NCI-H446 (cell line): ENCODE measurements at places on chromosomes 3 and 15.
A peak's percentile ranks its signal among the peaks of the same experiment; 100 is the strongest.

DNA sequence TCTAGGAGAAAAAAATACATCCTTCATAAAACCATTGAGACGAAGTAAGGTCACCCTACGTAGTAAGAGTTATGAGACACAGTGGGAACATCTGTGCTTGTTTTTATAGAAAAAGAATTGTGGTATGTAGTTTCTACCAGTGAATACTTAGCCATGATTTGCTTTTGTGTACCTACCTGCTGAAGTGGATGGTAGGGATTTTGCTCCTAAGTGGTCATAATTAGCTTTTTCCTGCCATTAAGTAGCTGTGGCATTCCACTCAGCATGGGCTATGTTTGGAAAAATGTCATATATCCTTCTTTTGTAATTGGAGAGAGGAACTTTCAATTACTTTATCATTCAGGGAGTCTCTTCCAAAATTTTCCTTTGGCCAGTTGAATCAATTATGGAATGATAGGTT, 63.7 kb downstream of the CHD2 start:
- no peak for DNase-seq

GRCh38 chr3:182524711-182525401, 268.4 kb upstream of the ATP11B start:
- no peak for DNase-seq

- DNase-seq = no peak
Measured at GRCh38 chr3:150975086-150975991, 2.8 kb upstream of the CLRN1 start.

GRCh38 chr3:4532535-4533112, 39.5 kb downstream of the ITPR1 start:
- DNase-seq = no peak

DNA sequence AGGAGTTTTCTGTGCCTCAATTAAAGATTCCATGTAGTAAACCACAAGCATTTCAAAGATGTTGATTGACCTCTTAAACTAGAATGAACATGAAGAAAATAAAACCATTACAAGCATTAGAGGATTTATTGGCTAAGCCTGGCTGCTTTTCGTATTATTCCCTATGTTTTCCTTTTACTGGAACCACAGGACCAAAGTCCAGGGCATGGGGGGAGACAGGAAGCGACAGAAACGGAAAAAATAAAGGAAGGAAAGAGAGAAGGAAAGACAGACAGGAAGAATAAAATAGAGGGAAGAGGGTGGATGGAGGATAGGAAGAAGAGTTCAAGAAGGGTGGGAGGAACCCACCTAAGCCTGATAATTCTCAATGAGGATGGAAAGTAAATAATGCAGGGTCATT, 169.9 kb downstream of the SHQ1 start:
- no peak for DNase-seq

GRCh38 chr3:113441051-113441770, at the start of gene CFAP44:
Gene CFAP44, minus strand, starts transcription at chr3:113441493. Its CDS starts 7,829 bp downstream, at chr3:113433664.
- no peak for DNase-seq

GRCh38 chr3:29534006-29534405, 253.1 kb downstream of the RBMS3 start:
- no peak for DNase-seq

- no peak for DNase-seq
Measured at GRCh38 chr3:114941626-114942309, 205.3 kb downstream of the ZBTB20 start.

DNA sequence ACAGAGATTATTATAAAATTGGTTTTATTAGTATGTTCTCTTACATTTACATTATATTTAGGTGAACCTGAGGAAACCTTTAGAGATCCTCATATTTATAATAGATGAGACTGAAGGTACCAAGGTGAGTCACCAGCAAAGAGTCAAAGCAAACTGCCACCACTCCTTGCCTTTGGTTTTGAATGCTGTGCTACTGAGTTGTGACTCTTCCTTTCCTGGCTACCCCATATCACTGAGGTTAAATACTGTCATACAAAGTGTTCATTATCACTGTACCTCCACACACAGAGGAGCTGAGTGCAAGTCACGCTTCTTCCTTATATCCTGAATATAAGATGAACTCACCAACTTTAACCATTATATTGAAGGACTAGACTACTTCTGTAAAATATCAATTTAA, 168.2 kb downstream of the CBLB start:
- DNase-seq = no peak

DNA sequence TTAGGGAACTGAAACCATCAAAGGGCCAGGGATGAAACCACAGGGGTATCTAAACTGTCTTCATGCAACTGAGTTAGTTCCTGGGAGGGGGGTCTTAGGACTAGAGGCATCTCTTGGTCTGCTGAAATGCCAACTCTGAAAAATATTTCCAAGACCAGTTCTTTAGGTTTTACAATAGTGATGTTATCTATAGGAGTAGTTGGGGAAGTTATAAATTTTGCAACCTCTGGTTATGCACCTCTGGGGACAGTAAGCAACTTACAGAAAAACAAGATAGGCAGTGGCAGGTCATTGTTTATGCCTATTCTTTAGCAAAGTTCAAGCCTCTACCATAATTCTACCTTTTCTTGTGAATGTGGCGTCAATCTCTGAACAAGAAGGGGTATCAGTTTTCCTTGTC, 60.5 kb upstream of the MINAR1 start:
- no peak for DNase-seq

DNA sequence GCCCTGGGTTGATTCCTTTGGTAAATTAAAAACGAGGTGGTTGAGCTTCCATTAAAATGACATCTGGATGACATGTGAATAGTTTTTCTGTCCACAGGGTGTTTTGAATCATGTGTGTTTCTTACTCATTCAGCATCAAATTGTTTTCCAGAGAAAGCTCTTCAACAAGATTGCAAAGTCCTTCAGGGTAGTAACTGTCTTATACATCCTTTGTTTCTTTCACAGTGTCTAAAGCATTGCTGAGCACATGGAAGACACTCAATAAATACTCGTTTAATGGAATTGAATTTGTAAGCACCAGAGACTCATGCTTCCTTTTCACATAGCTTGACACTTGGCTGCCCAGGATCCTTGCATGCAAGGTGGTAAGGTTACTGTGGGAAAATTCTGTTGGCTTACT, 223.1 kb upstream of the CNTN6 start:
- no peak for DNase-seq

GRCh38 chr3:190575437-190576185, 61.7 kb downstream of the IL1RAP start:
- no peak for DNase-seq

DNA sequence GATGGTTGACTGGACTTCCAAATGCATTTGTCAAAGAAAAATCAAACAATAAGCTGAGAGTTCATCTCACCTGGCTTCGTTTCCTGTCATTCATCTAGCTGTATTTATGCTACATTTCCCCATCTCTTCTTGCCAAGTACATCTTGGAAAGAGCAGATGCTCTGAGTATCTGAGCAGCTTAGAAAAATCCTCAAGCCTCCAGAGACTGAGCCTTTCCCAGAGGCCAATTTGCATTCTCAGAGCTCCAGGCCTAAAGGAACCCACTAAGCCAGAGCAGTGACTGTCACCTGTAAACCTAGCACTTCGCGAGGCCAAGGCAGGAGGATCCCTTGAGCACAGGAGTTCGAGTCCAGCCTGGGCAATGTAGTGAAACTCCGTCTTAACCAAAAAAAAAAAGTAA, 100.5 kb downstream of the XXYLT1 start:
- peak; percentile 63 for DNase-seq

GRCh38 chr3:170703121-170703588, 117.3 kb upstream of the SLC7A14 start:
- no peak for DNase-seq

GRCh38 chr3:23096041-23096440, 107.1 kb upstream of the UBE2E2 start:
- no peak for DNase-seq

GRCh38 chr15:96166223-96167200, 164.0 kb upstream of the NR2F2 start:
- DNase-seq = no peak

DNA sequence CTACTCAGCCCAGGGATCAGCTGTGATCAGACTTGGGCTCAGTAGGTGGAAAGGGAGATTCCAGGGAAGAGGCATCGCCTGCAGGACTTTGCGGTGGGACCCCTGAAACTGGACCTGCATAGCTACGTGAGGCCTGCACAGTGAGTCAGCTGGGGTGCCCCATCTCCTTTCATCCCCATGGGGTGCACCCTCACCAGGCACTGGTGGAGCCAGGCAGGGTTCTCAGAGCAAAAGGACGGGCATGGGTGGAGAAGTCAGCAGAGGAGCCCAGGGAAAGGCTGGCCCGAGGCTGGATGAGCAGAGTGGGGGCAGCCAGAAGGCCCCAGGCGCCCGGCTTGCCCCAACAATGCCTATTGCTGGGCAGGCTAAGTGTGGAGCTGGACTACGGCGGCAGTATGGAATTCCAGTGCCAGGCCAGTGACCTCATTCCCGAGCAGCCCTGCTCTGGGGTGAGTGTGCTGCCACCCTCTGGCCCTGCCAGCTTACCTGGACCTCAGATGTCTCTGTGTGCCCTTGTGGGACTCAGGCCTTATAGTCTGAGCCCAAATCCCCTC, 19.7 kb downstream of the ACAA1 start:
- DNase-seq = no peak

DNA sequence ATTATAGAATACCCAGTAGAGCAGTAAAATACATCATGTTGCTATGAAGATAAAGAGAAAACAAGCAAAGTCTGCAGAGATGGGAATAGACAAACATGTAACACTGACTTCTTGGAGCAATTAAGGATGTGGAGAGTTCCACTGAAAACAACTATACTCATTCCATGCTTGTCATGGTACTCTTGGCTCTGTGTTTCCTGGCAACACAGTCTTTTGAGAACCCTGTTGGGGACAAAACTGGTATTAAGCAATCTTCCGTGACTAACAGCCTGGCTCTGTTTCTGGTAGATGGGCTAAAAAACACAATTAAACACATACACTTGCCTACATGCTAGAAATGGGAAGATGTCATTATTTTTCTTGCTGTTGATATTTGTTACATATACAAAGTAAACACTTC, 1212.3 kb upstream of the GBE1 start:
- DNase-seq = no peak

DNA sequence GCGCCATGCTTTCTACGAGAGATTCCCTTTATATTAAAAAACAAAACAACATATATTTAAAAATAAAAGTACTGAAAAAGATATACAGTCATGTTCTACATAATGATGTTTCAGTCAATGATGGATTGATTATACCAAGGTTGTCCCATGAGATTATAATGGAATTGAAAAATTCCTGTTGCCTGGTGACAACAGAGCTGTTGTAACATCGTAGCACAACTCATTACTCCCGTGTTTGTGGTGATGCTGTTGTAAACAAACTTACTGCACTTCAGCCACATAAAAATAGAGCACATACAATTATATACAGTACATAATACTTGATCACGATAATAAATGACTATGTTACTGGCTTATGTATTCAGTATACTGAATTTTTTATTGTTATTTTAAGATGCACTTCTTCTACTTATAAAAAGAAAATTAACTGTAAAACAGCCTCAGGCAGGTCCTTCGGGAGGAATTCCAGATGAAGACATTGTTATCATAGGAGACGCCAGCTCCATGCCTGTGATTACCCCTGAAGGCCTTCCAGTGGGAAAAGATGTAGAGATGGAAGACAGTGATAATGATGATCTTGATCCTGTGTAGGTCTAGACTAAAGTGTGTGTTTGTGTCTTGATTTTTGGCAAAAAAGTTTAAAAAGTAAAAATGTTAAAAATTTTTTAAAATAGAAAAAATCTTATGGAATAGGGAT, 11.7 kb downstream of the CCR1 start:
- DNase-seq = no peak

DNA sequence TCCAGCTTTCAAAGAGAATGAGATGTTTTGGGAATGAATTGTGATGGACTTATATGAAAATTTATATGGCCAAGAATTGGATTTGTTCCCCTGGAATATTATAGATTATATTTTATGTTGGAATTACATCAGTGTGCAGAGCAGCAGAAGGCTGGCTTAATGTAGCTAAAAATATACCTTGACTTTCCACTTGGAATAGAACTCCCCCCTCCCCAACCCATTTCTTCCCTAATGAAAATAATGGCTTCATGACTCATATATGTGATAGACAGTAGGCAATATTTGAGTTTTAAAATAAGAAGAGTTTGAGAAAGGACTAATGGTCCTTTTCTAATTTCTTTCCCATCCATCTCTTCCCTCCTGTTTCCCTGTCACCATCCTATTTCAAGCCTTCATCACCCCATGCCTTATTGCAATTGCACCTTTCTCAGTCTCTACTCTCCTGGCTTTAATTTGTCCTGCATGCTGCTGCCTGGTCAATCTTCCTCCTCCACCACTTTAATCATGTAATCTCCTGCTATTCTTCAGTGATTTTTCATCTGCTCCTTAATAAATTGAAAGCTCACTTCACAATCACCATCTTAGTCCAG, 122.5 kb downstream of the MDFIC2 start:
- DNase-seq = no peak
